Activated naive CD8-positive, alpha-beta T cell treated with anti-CD3 and anti-CD28 coated beads for 36 hours (primary cell): ENCODE measurements at places on chromosomes 12 and 14. TPM values are rescaled to one million over a fixed set of nuclear protein-coding genes. Genes with fewer than 3 reads are reported as not detected.

DNA sequence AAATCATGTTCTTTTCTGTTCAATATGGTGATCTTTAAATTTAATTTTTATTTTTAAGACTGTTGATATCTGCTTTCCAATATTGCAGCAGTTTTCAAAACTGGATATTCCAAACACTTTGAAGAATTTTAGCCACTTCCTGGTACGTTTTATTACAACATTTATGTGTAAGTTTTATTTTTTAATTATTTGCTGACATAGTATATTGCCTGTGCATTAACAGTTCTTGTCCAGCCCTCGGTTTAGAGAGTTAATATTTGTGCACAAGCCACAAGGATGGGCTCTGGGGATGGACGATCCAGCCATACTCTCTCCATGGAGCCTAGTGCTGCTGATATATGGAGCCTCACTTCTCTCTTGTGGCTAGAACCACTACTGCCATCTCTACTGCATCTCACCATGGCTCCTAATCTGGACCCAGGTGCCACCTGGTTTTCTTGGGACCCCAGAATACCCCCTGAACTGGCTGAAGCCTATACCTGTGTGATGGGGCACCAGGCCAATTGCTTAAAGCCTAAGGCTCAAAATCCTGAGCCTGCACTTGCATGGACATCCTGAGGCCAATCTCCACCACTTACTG lies 262.5 kb downstream of the RASSF9 start:
- H3K36me3 ChIP-seq = no peaks in the 10 kb centered on the region
- no peak for DNase-seq
- H3K27me3 ChIP-seq = no peaks in the 10 kb centered on the region
- no peak overlapping the region for H3K4me3 ChIP-seq
- no peak overlapping the region for H3K27ac ChIP-seq

- H3K36me3 ChIP-seq = peaks cover 6% of the 10 kb centered on the region
- H3K4me1 ChIP-seq = peaks cover 14% of the 10 kb centered on the region
- no peak overlapping the region for H3K4me3 ChIP-seq
- H3K27ac ChIP-seq = no peak overlapping the region
These were observed 43.5 kb downstream of the MNAT1 start for GRCh38 chr14:60777856-60778578.

DNA sequence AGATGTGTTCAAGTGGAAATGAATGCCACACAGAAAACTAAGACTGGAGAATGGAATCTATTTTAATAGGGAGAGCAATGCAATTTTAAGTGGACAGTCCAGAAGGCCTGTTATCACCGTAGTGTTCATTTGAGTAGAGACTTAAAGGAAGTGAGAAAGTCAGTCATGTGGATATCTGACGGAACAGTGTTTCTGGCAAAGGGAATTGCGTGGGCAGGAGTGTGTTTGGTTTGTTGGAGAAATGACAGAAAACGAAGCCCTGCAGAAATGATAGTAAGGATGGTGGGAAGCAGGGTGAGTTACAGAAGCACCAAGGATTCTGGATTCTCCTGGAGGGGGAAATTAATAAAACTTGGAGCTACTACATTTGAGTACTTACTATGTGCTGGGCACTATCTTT lies 776.6 kb downstream of the MED13L start:
- no peak overlapping the region for H3K4me3 ChIP-seq
- no peaks in the 10 kb centered on the region for H3K4me1 ChIP-seq
- no peak for DNase-seq
- no peak overlapping the region for H3K27ac ChIP-seq
- no peaks in the 10 kb centered on the region for H3K27me3 ChIP-seq
- no peaks in the 10 kb centered on the region for H3K36me3 ChIP-seq

Gene PHETA1
- 2.0 TPM for total RNA-seq

Gene RGS6
- 0.10 TPM for total RNA-seq

Gene MGAT4C
- total RNA-seq = not detected

Gene C12orf54
- total RNA-seq = not detected

Gene RDH11
- 74.0 TPM for total RNA-seq
